ENCODE measurements at places on chromosomes 4 and X.

DNA sequence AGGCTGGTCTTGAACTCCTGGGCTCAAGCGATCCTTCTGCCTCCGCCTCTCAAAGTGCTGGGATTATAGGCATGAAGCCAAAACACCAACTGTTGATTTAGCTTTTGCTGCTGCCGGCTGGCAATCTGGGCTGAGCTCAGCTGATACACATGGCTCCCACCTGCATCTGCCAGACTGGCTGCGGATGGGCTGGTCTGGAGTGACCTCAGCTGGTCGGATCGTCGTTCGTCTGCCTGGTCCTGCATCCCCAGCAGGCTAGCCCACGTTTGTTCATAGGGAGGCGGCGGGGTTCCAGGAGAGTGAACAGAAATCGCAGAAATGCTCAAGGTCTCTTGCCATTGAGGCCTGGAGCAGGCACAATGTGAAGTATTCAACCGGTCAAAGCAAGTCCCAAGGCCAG, 74.4 kb upstream of the DDX3X start:
- no peak for DNase-seq

DNA sequence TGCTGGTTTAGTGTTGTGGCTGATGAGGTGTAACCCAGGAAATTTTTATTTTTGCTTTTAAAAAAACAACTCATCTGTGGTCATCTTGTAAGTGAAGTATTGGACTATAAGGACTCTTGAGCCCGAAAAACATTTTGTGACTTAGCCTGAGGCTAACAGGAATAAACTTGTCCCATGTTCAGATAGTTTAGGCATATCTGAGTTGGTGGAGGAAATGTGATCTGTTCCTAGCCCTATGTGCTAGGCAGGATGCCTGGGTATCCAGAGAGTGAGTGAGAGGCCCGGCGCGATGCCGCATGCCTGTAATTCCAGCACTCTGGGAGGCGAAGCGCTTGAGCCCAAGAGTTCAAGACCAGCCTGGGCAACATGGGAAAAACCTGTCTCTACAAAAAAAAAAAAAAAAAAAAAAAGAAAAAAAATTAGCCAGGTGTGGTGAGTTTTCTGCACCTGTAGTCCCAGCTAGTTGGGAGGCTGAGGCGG, 3.7 kb downstream of the SMS start:
- DNase-seq: no peak

- DNase-seq: no peak
Observed at GRCh38 chrX:44946771-44947170, 73.8 kb downstream of the KDM6A start.

- no peak for DNase-seq
Observed at GRCh38 chrX:10564484-10564883, 55.9 kb downstream of the MID1 start.

DNA sequence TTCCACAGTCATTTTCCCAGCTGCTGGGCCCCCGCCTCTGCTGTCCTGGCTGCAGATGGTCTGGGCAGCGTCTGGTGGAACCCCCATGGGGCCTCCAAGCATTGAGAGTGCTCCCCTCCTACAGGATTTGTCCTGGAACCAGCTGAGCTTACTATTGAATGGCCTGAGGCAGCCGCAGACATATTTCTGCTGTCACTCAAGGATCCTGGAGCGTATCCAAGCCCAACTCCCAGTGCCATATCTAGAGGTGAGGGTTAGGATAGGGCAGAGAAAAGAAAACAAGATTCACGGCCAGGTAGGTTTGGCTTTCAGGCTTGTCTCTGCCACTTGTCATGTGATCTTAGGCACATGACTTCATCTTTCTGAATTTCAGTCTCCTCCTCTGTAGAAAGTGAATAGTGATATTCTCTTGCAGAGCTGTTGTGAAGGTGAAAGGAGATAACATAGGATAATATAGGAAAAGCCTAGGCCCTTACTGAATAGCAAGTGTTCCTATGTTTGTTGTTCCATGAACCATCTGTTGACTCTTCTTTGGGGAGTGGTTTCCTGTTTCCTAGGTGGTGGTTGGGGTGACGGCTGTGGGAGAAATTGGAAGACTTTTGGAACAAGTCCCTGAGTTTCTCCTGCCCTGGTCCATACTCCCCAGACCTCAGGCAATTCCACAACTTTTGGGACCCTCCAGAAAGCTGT, 52.3 kb downstream of the SEPSECS start:
- no peak for DNase-seq

DNA sequence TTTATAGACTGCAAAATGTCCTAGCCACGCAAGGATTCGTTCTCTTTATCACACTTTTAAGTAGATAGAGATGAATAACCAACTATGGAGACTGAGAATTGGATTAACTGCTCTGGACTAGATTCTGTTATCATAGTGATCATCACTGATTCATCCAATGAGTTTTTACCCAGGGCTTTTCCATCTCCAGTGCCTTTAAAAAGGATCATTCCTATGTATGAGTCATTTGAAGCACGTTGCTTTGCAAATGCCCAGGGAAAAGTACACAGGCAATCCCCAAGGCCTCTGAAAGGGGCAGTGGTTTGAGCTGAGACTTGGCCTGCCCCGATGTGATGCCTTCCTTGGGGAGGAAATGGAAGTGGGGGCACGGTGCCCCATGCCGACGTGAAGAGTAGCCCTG, 122.7 kb upstream of the PSAPL1 start:
- no peak for DNase-seq

DNA sequence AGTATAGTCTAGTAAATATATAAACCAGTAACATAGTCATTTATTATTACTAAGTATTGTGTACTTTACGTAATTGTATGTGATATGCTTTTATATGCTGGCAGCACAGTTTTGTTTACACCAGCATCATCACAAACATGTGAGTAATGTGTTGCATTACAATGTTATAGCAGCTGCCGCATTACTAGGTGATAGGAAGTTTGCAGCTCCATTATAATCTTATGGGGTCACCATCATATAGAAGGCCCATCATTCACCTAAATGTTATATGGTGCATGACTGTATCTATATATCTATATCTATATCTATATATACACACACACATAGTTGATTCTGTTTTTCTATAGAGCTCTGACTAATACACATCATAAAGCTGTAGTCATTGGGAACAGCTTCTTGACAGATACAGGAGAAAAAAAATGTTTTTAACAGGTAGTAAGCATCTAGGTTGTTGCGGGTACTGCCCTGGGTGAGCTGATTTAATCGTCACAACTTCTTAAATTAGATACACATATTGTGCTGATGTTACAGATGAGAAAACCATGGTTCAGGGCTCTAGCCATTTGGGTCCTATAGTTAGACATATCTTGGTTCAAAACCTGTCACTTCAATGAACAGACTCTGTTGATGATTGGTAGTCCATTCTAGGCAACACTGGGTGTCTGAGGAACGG, 77.9 kb downstream of the CLNK start:
- no peak for DNase-seq

GRCh38 chr4:98275145-98275544, 14.0 kb downstream of the RAP1GDS1 start:
- DNase-seq: no peak

DNA sequence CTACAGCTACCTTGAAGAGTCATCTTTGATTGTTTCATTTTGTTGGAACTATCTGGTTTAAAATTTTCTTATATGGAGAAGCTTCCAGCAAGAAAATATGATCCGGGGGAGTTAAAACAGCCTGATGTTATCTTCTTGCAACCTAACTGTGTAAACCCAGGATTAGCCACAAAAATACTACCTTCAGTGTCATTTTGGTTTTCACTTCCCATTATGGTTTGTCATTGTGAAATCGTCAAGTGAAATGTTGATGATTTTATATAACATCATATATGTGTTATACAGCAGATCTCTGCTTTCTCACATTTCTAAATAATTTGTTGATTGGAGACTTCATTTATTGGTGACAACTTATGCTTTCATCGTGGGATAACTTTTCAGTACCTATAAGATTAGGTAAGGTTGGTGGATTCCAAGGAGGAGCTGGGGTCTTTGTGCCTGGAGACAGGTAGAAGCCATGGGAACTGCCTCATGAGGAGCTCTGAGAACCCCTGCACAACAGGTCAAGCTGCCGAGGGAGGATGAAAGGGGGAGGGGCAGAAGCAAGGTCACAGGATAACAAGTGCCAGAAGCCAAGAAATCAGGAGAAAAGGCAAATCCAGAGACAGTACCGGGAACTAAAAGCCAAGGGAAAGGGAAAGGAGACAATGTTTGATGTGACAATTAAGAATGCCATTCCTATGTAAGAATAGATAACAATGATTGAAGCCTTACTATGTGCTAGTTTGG, 7.2 kb downstream of the ARHGAP24 start:
- DNase-seq: no peak

DNA sequence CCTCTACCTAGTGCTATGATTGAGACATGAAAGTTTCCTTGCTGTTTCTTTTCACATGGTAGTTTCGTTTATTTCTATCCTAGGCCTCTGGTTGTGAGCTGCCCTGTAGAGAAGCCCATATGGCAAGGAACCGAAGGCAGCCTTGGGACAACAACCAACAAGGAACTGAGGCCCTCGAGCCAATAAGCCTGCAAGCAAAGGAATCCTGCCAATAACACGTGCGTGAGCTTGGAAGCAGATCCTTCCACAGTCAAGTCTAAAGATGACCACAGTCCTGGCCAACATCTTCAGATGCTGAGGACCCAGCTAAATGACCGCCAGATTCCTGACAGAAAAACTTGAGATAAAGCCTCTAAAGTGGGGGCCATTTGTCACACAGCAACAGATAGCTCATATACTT, 100.4 kb upstream of the FAM9B start:
- no peak for DNase-seq

DNA sequence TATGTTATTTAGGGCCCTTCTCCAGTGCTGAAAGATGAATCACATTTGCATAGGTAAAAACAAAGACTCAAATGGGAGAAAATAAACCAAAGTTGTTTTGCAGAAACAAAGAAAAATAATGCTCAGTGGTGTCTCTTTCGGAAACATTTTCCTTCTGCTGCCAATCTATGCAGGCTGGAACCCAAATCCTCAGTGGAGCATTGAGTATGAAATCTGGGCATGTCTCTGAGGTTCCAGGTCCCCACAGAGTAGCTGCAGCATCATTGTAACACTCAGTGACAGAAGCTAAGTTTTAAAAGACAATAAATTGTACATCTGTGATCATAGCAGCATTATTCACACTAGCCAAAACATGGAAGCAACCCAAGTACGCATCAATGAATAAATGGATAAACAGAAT, 303.6 kb downstream of the FBXW7 start:
- no peak for DNase-seq

- DNase-seq: no peak
Observed at GRCh38 chr4:20283039-20283438, 31.3 kb downstream of the SLIT2 start.

- no peak for DNase-seq
Observed at GRCh38 chr4:74365761-74366160, 816 bp downstream of the EREG start.

GRCh38 chrX:101551380-101551767, 1.0 kb downstream of the ARMCX1 start:
- DNase-seq: no peak

DNA sequence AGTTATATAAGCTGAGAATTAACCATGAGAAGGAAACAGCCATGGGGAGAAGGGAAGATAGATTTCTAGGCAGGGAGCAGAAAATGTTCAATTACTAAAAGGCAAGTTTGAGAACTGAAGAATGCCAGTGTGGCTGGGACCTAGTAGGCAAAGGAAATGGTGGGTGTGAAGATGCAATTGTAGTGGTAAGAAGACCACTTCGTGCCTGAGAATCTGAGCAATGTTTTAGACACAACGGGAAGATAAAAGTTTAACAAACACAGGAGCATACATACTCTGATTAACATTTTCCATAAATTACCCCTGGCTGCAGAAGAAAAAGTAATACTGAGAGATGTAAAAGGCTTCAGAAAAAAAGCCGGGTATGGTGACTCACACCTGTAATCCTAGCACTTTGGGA, 18.1 kb upstream of the MMRN1 start:
- no peak for DNase-seq

DNA sequence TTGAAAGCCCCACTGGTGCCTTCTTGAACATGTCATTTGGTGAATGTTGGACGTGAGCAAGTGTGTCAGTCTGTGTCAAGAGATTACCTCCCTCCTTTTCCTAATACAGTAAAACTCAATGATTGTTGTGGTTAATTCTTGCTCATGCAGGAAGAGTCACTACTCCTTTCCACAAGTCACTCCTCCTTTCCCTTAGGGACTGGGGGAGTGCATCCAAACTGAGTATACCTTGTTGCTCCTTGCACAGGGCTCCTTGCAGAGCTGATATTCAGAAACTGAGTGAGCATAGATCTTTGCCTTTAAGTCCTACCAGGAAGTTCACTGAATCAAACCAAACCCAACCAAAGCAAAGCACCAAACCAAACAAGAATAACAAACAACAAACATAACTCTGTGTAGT, 63.9 kb downstream of the GPR50 start:
- DNase-seq: no peak

DNA sequence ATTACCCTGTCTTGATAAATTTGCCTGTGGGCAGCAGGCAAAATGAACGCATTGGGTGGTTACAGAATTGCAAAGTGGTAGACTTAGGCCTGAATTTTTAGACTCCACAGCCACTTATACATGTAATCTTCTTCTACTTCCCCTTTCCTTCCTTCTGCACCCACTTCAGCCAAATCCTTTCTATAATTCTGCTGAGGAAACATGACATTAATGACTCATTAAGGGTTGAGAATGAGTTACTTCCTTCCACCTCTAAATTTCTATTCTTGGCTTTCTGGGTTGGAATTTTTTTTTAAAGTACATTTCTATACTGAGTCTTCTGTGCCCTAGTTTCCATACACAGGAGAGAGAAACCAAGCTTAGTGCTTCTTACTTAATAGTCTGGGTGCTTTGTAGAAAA, 10.1 kb downstream of the PAPSS1 start:
- no peak for DNase-seq

DNA sequence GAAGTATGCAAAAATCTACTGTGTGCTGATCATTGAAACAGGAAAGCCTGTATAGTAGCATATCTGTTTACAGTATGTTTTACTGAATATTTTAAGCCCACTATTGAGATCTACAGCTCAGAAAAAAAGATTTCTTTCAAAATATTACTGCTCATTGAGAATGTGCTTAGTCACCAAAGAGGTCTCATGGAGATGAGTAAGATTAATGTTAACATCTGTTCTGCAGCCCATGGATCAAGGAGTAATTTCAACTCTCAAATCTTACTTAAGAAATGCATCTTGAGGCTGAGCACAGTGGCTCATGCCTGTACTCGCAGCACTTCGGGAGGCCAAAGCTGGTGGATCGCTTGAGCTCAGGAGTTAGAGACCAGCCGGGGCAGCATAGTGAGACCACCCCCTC, 3.3 kb downstream of the RNF4 start:
- no peak for DNase-seq

All from cortex of kidney (tissue), 1 donor.